ENCODE measurements at places on chromosomes 5 and 9. TPM values are rescaled to one million over a fixed set of nuclear protein-coding genes. Genes with fewer than 3 reads are reported as not detected.

TAL2 gene
- total RNA-seq: 0.32 TPM

EMB gene
- 2.2 TPM for total RNA-seq

PCDHB13 gene
- total RNA-seq: 2.7 TPM

PCDHGB2 gene
- total RNA-seq: 6.8 TPM

HRCT1 gene
- 4.7 TPM for total RNA-seq

PCDHB8 gene
- 0.52 TPM for total RNA-seq

RXRA gene
- 32.9 TPM for total RNA-seq

GNA14 gene
- 2.6 TPM for total RNA-seq

KLHL3 gene
- 3.8 TPM for total RNA-seq

NTRK2 gene
- 27.5 TPM for total RNA-seq

All from articular chondrocyte of knee joint (primary cell).